ENCODE measurements at places on chromosomes 5 and 9.

DNA sequence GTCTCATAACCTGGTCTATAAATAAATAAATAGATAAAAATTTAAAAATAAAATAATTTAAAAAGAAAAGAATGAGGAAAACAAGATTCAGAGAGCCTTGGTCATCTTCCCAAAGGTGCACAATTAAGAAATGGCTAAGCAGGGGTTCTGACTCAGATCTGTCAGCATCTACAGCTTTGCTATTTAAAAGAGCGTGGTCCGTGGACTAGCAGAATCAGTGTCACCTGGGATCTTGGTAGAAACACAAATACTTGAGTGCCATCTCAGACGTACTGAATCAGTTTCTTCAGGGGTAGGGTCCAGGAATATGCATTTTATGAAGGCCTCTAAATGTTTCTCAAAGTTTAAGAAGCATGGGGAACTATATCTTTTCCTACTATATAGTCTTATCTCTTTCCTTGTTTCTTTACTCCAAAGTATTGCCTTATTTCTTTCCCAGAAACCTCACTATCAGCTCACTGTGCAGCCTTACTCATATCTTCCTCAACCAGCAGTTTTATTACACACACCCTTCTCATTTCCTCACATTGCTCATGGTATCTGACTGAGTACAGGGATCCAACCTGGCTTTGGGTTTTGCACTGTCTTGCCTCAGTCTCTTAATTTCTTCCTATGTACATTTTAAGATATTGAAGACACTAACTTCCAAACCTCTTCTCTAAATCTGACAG lies 58.6 kb downstream of the TMC1 start:
- DNase-seq: peak; percentile 78

DNA sequence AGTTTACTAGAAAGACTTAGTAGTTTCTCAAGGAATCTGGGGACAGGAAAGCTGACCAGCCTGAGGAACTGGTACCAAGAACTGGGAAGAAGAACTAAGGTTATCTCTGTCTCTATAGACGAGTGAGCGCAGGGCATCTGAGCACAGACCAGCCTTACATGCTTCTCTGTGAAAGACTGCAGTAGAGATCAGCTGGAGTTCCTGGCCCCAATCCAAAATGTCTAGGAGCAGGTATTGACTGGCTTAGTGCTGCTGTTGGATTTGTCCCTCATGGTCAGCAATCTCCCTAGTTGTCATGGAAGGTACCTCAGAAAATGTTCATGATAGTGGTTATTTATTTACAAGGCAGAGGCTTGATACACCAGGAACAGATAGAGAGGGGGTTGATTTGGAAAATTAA lies 13.3 kb downstream of the NUP214 start:
- no peak for DNase-seq

GRCh38 chr9:34589636-34590380 lies at the start of gene CNTFR:
Gene CNTFR, minus strand, starts transcription at chr9:34589724. Its CDS starts 20,743 bp downstream, at chr9:34568981.
- no peak for DNase-seq

DNA sequence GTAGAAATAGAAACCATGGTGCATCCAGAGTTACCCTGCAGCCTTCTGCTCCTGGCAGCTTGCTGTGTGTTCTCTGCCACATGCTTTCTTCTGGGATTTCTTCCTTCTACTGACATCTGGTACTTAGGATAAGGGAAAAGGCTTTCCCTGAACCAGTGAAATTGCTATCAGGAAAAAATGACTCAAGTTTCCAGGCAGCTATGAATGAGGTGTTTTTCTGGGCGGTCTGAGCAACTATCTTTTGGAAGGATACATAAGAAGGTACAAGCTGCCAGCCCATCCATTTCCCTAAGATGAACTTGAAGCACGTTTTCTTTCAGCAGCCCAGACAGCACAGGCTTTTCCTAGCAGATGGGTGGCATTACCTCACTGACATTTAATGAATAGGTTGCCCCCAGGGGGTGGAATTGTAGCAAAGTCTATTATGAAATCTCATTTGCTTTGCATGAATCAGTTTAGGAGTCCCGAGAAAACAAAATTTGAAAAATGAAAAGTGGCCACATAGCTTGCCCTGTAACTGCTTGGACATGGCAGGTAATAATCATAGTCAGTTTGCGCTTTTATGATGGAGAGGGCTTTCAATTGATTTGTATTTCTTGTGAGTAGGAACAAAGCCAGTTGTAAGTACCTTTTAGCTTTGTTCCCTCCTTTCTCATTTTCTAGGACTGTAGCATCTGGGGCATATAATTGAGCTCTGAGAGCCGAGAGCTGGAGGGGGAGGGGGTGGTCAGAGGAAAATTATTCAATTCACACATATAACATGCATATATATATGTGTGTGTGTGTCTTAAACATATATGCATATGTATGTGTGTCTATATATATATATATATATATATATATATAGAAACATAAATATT lies 108.5 kb downstream of the C9orf152 start:
- no peak for DNase-seq

Data from hematopoietic multipotent progenitor cell treated with erythropoietin and hydrocortisone succinate and interleukin-3 and kit ligand, for 15 days (in vitro differentiated cells).